Cardiac muscle cell (in vitro differentiated cells and primary cell): ENCODE measurements at places on chromosomes 4 and X. TPM values are rescaled to one million over a fixed set of nuclear protein-coding genes. Genes with fewer than 3 reads are reported as not detected.

Gene PRR27
- total RNA-seq: not detected in 2 replicates

Gene CENPVL1
- 1.4 TPM in 2 replicates for total RNA-seq

Gene SH2D1A
- not detected in 2 replicates for total RNA-seq

Gene SAT1
- 89.8 and 238 TPM in 2 replicates for total RNA-seq

Gene TMEM271
- not detected in 2 replicates for total RNA-seq

Gene CT45A2
- not detected in 2 replicates for total RNA-seq

Gene MAGEB17
- total RNA-seq: 0.11 TPM in 1 of 2 replicates, not detected in the other

Gene SPANXB1
- total RNA-seq: not detected in 2 replicates

Gene DSPP
- total RNA-seq: not detected in 2 replicates

Gene FGD1
- total RNA-seq: 18.7 and 28.8 TPM in 2 replicates

DNA sequence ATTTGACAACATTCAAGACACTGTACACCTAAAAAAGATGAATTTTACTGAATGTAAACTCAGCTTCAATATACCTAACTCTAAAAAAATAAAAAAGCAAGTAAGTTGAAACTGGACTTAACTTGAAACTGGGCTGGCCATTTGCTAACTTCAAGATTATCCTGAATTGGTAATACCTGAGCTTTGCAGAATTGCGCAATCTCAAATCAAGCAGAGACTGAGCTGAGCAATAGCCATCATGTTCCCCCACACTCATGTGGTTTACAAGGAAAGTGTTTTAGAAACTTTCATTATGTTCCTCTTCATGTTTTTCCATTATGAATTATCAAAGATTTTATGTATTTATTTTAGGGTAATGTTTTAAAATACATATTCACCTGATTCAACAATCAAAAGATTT lies 38.7 kb downstream of the ANXA5 start:
- DNase-seq: no peak

GRCh38 chr4:120207021-120207420 lies 140.4 kb upstream of the MAD2L1 start:
- DNase-seq: no peak

DNA sequence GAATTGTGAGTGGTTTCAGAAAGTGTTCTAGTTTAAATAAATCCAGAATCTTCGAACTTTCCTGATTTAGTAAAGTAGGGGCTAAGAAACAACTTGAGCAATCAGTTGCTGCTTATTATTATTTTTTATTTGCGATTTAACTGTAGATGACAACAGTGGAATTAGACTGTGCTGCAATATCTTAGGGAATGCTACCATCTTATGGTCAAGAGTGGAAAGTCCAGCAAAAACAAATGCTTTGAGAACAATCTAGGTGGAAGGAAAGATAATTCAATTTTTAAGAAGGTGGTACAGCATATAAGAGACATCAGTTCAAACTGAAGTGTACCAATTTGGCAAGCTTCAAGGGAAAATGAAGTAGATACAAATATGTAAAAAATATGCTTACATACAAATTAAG lies 73.3 kb downstream of the CYLC1 start:
- no peak for DNase-seq

DNA sequence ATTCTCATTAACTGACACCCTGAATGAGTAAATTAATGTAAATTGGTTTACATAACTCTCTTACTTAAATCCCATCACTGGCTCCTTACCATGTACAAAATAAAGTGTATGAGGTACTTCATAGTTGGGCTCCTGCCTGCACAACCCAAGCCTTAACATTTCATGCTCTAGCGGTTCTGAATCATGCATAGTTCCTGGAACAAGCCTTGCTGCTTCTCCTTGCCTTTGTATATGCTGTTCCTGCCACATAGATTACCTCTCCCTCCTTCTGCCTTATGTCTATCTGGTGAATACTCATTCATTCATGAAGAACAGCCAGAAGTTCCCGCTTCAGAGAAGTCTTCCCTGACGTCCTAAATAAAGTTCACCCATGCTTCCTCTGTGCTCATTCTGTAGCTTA lies 594.7 kb downstream of the SMARCA1 start:
- DNase-seq: no peak

DNA sequence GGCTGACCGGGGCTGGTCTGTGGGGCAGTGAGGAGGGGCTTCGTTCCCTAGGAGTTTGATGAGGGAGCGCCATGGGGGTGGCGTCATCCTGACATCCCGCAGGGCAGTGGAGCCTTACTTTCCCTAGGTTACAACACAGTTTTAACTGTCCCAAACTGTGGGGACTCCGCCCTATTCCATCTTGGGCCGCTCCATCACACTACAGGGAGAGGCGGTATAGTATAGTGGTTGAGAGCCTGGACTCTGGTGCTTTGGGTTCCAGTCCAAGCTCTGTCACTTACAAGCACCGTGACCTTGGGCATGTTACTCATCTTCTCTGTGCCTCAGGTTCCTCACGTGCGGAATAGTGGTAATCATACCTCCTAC lies 44.2 kb downstream of the ZNF185 start:
- no peak for DNase-seq

- no peak for DNase-seq
Observed at GRCh38 chr4:87076690-87077358, 142.0 kb downstream of the AFF1 start.

DNA sequence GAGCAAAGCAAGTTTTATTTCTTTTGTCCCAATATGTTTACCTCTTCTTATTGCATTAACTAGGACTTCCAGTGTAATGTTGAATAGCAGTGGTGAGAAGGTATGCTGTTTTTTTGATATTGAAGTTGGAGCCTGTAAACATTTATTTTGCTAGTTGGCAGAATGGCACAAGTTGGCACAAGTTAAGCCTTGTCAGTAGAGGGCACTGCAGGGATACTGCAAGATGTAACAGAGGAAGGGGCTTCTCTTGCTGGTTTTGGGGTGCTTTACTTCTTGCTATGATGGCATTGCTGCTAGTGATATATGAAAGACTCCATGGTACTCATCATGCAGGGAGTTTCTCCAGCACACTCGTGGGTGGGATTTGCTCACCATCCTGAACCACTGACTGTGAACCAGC lies 327.3 kb upstream of the ARX start:
- DNase-seq: no peak

GRCh38 chr4:105765690-105766407 lies 57.3 kb downstream of the GSTCD start:
- no peak for DNase-seq

GRCh38 chr4:107736924-107737448 lies 17.0 kb upstream of the PAPSS1 start:
- peak; percentile 76 for DNase-seq

DNA sequence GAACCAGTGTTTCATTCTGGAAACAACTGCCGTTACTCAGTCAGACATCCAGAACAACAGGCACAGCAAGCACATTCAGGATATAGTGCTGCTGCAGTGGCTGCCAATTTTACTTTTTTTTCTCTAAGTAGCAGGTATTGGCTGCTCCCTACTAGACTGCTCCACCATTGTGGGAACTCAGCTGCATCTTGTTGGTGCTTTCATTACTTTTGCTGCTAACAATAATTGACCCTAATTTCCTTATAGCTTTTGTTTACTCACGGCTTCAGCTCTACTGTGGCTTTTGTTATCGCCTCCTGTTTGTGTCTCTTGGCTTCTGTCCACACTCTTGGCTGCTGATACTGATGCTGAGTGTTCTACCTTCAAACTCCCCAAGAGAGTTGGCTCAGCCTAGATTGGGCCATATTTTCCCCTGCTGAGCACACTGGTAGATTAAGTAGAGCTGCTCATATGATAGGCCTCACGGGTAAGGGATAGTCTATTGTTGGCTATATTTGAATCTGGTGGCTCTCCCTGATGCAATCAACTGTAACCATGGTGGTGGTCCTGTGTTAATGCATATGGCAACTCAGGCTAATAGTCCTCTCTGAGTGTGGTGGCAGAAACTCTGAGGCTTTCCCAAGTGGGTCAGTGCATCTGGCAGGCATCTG lies 44.5 kb upstream of the IL2 start:
- peak; percentile 85 for DNase-seq

GRCh38 chr4:18252052-18252451 lies 230.5 kb upstream of the LCORL start:
- no peak for DNase-seq

- no peak for DNase-seq
Observed at GRCh38 chrX:42869659-42870476, 91.9 kb upstream of the PPP1R2C start.

GRCh38 chr4:151865744-151866591 lies 105.2 kb upstream of the GATB start:
- no peak for DNase-seq

DNA sequence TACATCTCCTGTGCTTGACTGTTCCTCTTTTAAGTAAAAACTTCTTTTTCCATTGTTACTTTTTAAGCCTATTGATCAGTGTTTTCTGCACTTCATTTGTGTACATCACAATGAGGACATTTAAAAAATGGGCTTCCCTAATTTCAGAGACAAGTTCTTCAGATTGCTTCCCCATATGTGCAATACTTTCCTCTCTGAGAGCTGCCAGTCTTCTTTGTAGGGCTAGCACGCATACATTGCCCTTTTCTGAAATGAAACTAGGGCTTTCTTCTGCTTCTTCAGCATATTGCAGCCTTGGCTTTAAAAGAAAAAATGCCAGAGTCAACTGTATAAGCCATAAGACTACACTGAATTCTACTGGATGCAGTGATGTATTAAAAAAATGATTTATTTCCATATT lies 37.8 kb downstream of the FAT4 start:
- DNase-seq: no peak

- DNase-seq: no peak
Observed at GRCh38 chr4:88415982-88416381, 37.3 kb downstream of the HERC6 start.

- peak; percentile 54 for DNase-seq
Observed at GRCh38 chr4:176156656-176157055, 38.7 kb downstream of the SPATA4 start.

GRCh38 chrX:130851569-130851968 lies 51.4 kb downstream of the ENOX2 start:
- DNase-seq: no peak

GRCh38 chr4:102411408-102411807 lies 66.1 kb upstream of the SLC39A8 start:
- DNase-seq: no peak

- no peak for DNase-seq
Observed at GRCh38 chrX:136386173-136386572, 85.4 kb downstream of the ADGRG4 start.

- DNase-seq: no peak
Observed at GRCh38 chr4:98508829-98509598, 149.4 kb downstream of the TSPAN5 start.

GRCh38 chr4:86918539-86919072 lies 16.2 kb upstream of the AFF1 start:
- peak; percentile 42 for DNase-seq
